ENCODE measurements at places on chromosomes 13 and 19. TPM values are rescaled to one million over a fixed set of nuclear protein-coding genes. Genes with fewer than 3 reads are reported as not detected.

DNA sequence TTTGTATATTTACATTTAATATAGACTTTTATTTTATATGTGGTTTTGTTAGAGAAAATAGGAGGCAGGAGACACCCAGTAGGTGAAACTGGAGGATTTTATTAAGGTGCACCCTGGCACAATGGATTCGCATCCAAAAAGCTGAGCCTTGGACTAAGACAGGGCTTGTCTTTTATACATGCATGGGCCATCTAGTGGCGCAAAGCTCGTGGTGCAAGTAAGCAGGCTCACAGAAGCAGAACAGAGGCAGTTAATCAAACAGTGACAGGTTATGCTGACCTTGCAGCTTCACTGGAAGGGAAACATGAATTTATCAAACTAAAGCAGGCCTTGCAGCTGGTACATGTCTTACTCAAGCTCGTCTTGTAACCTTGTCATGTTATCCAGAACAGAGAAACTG lies 58.8 kb upstream of the ZNF681 start:
- DNase-seq: peak; percentile 73
- no peaks in the 10 kb centered on the region for H3K4me1 ChIP-seq
- H3K36me3 ChIP-seq: peaks cover 2% of the 10 kb centered on the region

DNA sequence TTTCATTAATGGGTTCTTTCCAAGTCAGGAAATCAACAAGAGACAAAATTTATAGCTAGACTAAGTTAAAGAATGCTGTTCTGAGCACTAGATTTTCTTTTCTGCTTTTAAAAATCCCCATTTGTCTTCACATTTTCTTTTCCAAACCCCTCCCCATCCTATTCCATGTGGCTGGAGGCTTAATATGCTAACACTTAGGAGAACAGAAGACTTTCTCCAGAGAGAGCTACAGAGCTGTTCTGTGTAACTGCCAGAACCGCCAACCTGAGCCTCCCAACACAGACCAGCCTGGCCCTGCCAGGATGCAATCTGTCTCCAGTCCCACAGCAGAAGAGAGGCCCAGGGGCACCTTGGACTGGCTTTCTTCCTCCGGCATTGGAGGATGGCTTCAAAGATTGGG lies 264.1 kb downstream of the NDFIP2 start:
- H3K27ac ChIP-seq: no peak overlapping the region
- H3K4me1 ChIP-seq: no peaks in the 10 kb centered on the region
- no peak for DNase-seq

DNA sequence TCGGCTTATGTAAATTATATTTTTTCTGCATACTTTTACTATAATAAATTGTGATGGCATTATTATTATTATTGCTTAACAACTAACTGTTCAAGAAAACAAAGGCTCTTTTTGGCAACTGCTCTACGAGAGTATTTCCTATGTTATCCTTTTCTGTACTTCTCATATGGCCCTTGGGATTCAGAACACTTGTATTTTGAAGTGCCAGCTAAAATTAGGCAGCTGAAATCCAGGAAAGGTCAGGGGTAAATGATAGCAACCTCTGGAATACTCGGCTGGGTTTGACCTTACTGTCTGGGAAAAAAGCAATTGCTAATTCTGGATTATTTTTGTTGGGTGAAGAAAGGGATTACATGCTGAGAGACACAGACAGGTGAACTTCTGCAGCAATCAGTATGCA lies 23.9 kb downstream of the EDNRB start:
- no peak for DNase-seq
- H3K4me3 ChIP-seq: no peak overlapping the region
- H3K36me3 ChIP-seq: no peaks in the 10 kb centered on the region
- H3K27me3 ChIP-seq: peaks cover 2% of the 10 kb centered on the region

GRCh38 chr13:60836821-60837220 lies 439.8 kb downstream of the TDRD3 start:
- no peaks in the 10 kb centered on the region for H3K4me1 ChIP-seq
- no peak for DNase-seq
- no peaks in the 10 kb centered on the region for H3K36me3 ChIP-seq
- no peaks in the 10 kb centered on the region for H3K27me3 ChIP-seq
- no peak overlapping the region for H3K27ac ChIP-seq

DNA sequence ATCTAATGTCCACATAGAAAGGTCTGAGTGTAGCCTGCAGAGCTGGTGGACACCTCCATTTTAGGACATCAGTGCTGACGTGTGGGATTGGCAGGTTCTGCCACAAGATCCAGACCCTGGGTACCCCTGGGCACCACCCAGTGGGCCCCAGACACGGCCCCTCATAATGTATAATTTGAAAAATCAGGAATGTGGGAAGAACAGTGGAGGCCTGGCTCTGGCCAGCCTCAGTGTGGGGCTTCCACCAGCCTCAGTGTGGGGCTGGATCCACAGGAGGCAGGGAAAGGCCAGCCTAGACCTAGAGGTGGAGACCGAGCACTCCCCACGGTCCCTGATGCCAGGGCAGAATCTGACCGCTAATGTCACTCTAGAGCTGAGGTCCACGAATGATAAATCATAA lies 150.7 kb upstream of the SOX1 start:
- no peak for DNase-seq
- peaks cover 3% of the 10 kb centered on the region for H3K27me3 ChIP-seq
- no peak overlapping the region for H3K27ac ChIP-seq
- H3K4me3 ChIP-seq: no peak overlapping the region

DNA sequence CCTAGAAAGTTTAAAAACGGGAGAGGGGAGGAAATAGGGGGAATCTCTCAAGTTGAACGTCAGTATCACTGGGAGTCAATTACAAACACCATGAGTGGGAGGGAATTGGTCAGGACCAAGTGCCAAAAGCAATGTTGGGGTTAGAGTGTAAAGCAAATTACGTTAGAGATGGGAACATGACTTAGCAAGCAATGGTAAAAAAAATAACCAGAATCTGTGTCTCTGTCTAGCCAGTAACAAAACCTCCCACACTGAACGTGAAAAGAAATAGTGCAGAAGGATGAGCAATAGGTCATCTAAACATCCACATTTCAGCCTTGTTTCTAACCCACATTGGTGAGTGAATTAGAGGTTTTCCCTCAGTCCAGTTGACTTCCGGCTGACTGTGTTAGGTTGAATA lies 242.2 kb downstream of the COG6 start:
- H3K36me3 ChIP-seq: no peaks in the 10 kb centered on the region
- H3K4me1 ChIP-seq: peaks cover 12% of the 10 kb centered on the region
- no peak overlapping the region for H3K27ac ChIP-seq
- no peak for DNase-seq

DNA sequence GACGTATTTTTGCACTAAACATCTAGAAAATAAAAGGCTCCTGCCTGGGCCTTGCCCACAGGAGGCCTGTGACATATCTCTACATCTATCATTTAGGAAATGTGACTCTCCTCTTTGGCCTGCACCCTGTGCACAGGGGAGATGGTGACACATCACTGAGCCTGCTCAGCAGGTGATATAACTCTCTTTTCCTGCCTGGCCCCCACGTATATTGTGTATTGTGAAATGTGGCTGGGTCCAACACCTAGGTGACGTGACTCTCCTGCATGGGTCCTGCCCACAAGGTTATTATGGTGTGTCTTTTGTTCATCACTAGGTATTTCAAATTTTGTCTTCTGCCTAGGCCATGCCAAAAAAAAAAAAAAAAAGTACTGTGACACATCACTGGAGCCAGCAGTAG lies 61.4 kb upstream of the ZNF724 start:
- no peaks in the 10 kb centered on the region for H3K4me1 ChIP-seq
- no peaks in the 10 kb centered on the region for H3K36me3 ChIP-seq
- no peak for DNase-seq
- H3K27me3 ChIP-seq: no peaks in the 10 kb centered on the region

DNA sequence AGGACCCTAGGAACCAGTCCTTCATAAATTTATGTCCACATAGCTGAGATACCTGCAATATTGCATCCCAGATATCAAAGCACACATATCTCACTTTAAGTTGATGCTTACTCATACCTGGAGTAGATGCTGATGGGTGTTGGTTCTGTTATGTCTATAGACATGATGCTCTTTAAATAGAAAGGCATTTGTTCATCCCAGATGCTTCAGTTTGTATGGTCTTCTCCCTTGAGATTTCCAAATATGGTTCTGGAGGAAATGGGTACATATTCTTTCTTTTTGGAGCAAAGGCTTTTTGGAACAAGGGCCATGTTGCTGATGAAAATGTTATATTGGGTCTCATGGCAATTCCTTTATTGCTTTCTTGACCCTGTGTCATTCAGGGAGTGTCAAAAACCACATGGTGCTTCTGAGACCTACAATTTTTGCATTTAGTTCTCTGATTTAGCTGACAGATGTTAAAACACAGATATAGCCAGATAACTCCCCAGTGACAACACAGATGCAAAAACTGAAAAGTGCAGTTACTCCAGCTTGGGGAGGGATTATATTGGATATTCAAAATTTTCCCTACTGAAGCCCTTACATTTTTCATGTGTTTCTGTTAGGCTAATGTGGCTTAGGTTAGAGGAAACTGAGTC lies 211.4 kb downstream of the KCNRG start:
- peaks cover 65% of the 10 kb centered on the region for H3K4me1 ChIP-seq
- DNase-seq: no peak
- no peak overlapping the region for H3K4me3 ChIP-seq
- H3K36me3 ChIP-seq: no peaks in the 10 kb centered on the region
- peak overlapping the region; percentile 8 for H3K27ac ChIP-seq

DNA sequence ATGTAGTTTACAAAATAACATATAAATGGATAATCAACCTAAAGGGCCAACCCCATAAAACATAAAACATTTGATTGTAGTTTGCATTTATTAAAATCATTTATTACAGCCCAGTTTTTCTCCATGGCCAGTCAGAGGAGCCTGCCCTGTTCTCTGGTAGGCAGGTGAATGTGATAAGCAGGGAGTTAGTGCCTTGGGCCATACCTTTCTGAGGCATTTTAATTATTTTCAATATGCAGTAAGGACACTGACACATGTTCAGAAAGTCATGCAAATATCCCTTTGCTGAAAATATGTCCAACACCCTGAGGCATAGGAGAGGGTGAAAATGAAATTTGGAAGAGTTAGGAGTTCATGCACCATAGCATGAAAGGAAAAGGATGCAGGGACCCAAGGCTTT lies 242.6 kb upstream of the EDNRB start:
- H3K27me3 ChIP-seq: peaks cover 3% of the 10 kb centered on the region
- DNase-seq: no peak
- no peak overlapping the region for H3K27ac ChIP-seq
- H3K4me1 ChIP-seq: peaks cover 3% of the 10 kb centered on the region

GRCh38 chr13:70541451-70541850 lies 433.2 kb upstream of the KLHL1 start:
- no peaks in the 10 kb centered on the region for H3K27me3 ChIP-seq
- H3K27ac ChIP-seq: no peak overlapping the region
- H3K4me3 ChIP-seq: no peak overlapping the region
- no peak for DNase-seq

Gene EEF1AKMT1
- total RNA-seq: 19.6 TPM

DNA sequence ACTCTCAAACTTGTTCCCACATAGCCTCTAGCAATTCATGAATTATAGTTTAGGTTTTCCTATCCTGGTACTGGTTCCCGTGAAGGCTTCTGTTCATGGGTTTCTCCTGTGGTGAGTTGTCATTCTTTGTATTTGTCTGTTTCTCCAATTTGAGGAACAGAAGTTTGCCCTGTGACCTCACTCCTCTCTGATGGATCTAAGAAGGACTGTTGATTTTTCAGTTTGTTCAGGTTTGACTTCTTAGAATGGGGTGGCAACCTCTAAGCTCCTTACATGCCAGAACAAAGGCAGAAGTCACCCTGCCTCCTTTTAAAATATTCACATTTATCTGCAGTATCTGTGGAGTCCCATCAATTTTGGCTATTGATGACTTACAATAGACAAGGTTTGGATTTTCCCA lies 354.0 kb downstream of the SPRY2 start:
- no peak overlapping the region for H3K27ac ChIP-seq
- peaks cover 1% of the 10 kb centered on the region for H3K27me3 ChIP-seq
- no peaks in the 10 kb centered on the region for H3K36me3 ChIP-seq
- no peaks in the 10 kb centered on the region for H3K4me1 ChIP-seq
- H3K4me3 ChIP-seq: no peak overlapping the region
- no peak for DNase-seq

Gene S1PR5
- 1.1 TPM for total RNA-seq

DNA sequence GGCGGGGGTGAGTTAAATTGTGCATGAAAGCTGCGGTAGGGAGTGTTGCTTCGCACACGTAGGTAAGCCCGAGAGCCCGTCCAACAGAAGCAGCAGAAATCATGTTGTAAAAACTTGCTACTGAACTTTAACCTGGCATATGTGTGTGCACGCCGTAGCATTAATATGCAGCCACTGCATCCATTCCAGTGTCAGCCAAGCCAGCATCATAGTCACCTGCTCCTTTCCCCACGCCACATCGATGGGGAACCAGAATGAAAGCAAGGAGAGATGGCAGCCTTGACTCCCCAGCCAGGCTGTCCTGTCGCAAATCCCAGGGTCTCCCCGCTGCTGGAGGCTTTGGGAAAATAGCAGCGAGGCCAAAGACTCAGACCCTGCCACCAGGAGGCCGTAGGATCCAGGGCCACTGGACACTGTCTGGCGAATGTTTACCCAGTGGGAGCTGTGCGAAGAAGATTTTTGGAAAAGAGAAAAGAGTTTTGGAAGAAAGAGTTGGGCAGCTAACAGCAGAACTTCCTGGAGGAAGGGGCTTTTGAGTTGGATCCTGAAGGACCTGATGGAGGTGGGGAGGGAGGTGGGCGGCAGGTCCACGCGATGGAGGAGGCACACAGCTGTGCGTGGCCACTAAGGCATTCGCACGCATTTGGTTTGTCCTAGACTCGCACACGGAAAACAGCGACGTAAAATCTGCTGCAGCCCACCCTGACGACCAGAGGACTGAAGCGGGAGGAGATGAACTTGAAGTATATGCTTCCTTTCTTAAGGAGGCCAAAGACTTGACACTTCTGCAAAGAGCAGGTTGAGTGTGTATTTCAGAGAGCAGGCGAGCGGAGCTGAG lies 48.7 kb upstream of the RANBP3 start:
- H3K4me1 ChIP-seq: peaks cover 5% of the 10 kb centered on the region
- no peaks in the 10 kb centered on the region for H3K27me3 ChIP-seq
- no peak overlapping the region for H3K4me3 ChIP-seq
- no peak for DNase-seq
- H3K27ac ChIP-seq: no peak overlapping the region

Gene TMEM221
- not detected for total RNA-seq

Data from activated CD8-positive, alpha-beta T cell treated with anti-CD3 and anti-CD28 coated beads for 36 hours (primary cell).